ENCODE measurements at places on chromosomes 12 and 14.

GRCh38 chr14:21534576-21534975, 8.4 kb upstream of the SALL2 start:
- no peak for DNase-seq

GRCh38 chr14:90397425-90398314, 841 bp downstream of the CALM1 start:
- DNase-seq = peak; percentile 29

- no peak for DNase-seq
Observed at GRCh38 chr12:58513852-58514251, 406.5 kb downstream of the LRIG3 start.

DNA sequence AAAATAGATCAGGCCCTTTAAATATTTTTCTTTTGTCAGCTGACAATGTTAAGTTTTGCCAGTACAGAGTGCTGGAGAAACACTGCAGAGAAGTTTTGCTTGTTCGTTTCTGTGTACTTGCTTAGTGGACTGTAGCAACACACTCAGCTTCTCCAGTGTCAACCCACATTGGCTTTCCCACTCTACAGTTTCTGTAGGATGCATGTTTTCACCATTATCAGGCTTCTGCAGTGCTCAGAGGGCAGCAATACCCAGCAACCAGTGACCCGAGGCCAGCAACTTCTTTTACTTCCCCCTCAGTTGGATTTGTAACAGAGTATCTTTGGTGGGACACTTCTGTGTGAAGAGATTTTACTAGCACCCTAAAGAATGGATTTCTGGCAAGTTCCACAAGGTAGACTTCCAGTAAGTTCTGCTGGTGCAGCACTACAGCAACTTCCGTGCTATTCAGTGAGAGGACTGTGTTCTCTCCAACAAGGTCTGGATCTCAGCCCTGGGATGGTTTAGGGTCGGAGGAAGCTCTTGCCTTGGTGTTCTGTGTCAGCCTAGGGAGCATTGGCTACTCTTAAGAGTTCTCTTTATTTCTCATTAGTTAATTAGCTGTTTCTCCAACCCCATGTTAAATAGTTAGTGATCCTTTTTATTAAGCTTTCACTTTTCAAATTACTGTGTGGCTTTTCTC, 70.4 kb downstream of the FUT8 start:
- DNase-seq = no peak

GRCh38 chr14:56491299-56492285, 88.0 kb upstream of the TMEM260 start:
- no peak for DNase-seq

DNA sequence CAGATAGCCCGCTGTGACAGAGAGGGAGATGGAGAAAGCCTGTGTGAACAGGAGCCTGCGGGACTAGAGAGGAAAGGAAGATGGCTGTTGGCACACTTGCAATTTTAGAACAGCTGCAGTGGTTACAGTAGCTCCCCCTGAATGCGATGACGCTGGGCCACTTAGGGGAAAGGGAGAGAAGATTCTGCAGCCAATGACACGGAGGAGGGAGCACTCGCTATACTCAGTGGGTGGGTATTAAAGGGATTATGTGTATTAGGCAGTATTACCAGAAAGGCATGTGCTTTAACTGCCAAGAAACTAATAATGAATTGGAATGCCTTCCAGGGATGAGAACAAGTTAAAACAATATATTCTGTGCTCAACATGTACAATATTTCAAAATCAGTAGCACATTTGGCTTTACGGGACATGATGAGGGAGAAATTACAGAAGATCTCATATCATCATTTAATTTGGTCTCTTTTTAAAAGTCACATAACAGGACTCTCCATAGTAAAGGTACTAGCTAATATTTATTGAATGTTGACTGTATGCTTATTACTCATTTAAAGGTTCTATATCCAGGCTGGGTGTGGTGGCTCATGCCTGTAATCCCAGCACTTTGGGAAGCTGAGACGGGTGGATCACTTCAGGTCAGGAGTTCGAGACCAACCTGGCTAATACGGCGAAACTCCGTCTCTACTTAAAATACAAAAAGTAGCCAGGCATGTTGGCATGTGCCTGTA, 35.9 kb upstream of the FOS start:
- DNase-seq = no peak
